BE2C (cell line): ENCODE measurements at places on chromosomes 4 and X.

- DNase-seq: no peak
Measured at GRCh38 chr4:10965196-10965595, 280.6 kb upstream of the CLNK start.

DNA sequence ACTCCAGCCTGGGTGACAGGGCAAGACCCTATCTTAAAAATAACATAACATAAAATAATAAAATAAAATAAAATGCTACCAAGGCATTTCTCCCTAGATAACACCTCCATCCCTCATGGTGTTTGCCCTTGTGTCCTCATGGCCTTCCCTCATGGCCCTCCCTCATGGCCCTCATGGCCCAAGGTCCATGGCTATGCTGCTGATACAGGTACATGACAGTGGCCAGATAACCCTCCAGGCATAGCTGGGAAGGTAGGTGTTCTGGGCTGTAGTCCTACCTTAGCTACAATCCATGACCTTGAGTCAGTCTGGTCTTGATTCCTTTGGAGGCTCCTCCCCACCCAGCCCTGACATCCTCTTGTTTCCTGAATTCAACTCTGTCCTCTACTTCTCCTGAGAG lies 75.2 kb downstream of the PJA1 start:
- no peak for DNase-seq

DNA sequence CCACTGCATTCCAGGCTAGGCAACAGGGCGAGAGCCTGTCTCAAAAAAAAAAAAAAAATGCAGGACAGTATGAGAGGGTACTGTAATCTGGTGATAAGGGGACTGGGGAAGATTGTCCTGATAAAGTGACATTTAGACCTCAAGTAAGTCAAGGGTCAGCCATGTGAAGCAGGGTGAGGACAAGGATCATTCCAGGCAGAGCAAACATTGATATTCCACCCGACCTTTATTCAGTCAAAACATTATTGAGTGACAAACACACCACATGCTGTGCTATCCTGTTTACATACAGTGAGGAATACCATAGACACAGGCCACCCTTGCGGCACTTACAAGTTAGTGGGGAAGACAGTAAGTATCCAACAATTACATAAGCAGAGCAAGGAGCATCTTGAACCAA lies 64.4 kb downstream of the SLC9A6 start:
- no peak for DNase-seq

DNA sequence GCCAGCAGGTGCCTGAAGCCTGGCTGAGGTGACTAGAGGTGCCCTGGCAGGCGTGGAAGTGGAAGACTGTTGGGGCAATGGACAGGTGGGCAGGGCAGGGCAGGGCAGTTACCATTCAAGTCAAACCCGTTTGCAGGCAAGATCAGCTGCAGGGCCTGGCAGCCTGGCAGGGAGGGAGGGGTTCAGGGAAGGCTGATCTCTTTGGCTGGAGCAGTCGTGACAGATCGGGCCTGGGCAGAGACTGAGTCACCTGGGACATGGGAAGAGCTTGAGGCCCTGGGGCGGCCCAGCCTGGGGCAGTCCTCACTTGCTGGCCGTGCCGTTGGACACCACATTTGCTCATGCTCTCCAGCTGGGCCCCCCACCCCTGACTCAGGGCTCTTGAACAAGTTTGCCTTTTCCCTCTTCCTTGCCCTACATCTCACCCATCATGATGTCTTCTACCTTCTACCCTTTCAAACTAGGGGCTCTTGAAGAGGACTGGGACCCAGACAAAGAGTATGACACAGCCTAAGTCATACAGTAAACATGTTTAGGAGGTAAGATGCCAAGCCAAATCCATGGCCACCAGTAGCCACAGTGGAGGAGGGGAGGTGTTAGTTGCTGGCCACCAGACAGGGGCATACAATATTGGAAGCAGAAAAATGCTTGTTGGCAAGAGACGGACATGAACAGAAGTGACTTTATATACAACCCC lies 2.0 kb upstream of the ZNF185 start:
- DNase-seq: no peak

DNA sequence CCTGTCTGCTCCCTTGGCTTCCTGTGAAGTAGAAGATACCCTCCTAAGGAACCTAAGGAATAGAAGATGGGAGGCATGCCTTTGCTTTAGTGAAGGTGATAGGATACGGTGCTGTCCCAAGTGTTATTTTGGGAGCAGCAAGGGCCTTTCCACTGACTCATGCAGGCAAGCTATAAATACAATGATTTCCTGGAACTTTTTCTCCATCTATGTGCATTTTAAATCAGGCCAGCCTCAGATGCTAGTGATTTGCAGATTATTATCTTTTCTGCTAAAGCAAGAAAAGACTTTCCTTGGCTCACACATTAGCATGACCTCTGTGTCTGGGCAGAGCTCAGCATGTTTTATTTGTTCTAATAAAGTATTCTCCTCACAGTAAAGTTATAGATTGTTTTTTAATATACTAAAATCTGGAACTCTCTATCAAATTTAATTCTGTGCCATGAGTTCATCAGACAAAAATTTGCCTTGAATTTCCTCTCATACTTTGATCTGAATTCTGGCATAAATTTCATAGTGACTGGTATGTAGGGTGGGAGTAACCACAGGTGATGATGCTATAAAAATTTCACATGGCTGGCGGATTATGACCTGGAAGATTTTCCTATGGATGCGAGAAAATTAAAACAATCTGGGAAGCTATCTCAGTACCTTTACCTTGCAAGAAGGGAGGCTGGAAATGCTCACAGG lies 131.7 kb downstream of the REPS2 start:
- DNase-seq: no peak
